Hypothalamus (tissue), 51 donors: ENCODE measurements at places on chromosomes 6 and 20.

GRCh38 chr6:960356-960755 lies 267.4 kb upstream of the EXOC2 start:
- DNase-seq, result no peak

DNA sequence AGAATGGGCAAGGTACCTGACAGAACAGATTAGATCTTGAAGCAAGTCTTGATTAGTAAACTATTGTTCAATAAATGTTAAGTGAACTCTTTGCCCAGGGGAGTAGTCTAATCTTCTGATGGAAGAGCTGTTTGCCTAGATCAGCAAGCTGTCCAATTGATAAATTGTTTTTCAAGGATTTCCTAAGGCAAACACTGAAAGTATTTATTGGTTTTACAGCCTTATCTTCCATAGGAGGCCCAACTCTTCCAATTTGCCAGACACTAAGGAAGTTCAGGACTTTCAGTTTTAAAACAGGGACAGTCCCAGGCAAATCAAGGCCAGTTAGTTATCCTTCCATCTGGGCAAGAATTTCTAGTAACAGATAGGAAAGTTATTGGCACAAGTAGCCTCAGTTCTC lies 1.8 kb upstream of the C6orf163 start:
- no peak for DNase-seq

DNA sequence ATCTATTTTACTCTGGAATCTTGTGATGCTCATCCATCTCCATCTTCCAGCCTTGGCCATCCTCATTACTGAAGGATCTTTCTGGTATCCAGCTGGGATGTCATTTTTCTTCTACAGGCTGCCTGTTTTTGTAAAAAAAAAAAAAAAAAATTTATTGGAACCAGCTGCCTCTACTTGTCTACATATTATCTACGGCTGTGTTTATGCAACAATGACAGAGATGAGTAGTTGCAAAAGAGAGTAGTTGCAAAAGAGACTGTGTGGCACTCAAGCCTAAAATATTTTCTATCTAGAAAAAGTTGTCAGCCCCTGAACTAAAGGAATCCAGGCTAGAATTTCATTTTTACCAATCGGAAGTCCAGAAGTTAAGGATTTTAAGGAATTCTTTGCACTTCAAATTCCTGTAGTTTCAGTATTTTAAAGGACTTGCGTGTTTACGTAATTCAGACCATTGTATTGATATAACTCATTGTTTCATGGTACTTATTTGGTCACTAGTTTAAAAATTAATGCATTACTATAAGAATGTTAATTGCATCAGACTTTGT lies 38.6 kb upstream of the PLCG1 start:
- DNase-seq, result no peak

- DNase-seq, result no peak
Observed at GRCh38 chr20:44431118-44431501, 44.6 kb upstream of the TTPAL start.

DNA sequence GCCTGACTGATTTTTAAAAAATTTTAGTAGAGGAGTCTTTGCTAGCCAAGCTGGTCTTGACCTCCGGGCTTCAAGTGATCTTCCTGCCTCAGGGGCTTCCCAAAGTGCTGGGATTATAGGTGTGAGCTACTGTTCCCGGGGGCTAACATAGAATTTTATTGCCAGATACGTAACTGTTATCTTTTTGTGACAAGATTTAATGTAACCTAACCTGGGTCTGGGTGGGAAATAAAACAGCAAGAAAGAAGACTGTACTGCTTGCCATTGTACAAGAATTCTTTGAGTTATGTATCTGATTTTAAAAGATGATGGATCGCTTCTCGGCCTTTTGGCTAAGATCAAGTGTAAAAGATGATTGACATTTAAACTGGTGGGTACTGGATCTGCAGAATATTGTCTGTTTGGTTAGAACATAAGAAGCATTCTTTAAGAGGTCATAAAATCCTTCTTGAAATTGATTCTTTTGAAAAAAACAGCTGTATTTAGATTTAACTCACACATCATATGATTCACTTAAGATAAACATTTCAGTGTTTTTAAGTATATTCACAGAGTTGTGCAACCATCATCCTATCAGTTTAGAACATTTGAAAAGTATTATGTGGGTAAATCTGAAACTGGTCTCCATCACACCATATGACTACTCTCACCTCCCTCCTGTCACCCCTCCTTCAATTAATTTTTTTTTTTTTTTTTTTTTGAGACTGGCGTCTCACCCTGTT lies 21.6 kb downstream of the TPX2 start:
- DNase-seq, result no peak

DNA sequence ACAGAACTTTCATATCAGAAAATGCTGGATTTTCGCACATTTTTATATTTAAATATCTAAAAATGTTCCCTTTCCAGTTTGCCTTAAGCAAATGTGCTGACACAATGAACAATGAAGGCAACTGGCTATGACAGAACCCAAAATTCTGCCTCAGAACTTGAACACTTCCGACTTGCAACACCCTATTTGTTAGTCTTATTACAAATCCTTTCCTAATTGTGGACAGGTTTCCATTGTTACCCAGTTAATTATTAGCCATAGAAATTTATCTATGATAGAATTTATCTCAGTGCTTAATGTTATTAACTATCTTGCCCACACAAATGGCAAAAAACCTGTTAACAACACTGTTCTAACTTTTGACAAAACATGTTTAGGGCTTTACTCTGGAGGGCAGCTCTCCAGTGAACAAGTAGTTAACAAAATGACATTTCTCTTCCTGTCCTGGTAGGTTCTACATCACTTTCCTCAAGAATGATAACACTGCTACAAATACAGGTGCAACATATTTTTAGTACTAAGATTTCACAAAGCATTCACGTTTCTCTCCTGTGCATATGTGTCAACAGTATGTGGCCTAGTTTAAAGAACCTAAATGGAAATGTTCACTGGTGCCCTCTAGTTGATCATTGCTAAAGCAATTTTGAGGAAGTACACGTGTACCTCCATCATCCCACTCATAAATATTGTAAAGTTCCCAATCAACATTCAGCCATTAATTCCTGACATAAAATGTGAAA lies 58.4 kb downstream of the HIVEP2 start:
- DNase-seq, result no peak

- DNase-seq, result no peak
Observed at GRCh38 chr6:88548891-88549505, 382.9 kb upstream of the CNR1 start.

DNA sequence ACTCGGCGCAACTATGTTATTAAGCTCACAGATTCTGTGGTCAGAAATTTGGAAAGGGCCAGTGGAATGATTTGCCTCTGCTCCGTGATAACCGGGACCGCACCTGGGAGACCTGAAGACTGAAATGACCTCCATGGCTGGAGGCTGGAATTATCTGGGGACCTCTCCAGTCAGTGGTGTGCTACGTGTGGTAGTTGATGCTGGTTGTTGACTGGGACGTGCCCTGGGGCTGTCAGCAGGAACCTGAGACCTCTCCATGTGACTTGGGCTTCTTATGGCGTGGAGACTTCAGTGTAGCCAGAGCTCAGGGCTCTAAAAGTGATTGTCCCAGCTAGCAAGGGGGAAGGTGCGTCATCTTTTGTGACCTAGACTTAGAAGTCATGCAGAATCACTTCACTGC lies 50.3 kb downstream of the CHMP4B start:
- DNase-seq, result no peak

DNA sequence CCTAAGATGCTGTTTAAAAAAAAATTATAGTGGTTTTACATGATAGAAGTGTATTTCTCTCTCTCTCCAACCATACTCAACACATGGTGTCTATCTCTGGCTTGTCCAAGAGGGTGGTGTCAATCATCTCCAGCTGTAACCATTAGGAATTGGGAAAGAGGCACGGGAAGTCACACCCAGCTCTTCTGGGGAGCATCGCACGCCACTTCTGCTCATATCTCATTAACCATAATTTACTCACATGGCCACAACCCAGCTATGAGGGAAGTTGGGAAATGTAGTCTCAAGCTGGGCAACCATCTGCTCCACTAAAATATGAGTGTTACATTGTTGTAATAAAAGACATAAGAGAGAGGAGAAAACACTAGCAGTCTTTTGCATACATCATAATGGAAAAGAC lies 30.4 kb upstream of the TSHZ2 start:
- no peak for DNase-seq

GRCh38 chr6:113634352-113635163 lies 222.6 kb upstream of the MARCKS start:
- DNase-seq, result no peak

DNA sequence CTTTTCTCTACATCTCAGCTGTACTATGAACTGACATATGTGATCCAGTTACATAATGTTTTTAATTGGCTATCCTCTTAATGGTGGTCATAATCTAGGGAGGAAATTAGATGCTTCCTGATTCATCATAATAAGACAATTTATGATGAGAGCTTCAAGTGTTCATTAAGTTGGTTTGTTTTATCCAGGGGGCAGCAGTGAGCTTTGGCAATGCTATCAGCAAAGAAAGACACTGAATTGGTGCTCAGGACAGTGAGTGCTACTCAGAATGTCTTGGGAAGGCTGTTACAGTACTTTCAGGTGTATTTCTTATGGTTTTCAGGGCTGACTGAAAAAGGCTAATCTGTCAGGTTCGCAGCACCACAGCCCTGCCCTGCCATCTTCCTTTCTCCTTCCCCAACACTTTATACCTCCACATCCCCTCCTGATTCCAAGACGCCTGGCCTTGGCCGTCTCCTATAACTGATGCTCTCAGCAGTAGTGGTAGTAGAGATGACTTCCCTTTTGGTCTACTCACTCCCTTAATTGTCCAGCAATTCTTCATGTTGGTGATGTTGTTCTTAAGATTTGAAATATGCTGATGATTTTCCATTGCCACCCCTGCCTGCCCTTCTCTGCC lies 67.0 kb upstream of the TNFAIP3 start:
- no peak for DNase-seq

GRCh38 chr6:73766040-73766439 lies 70.0 kb downstream of the CD109 start:
- DNase-seq, result no peak

- DNase-seq, result no peak
Observed at GRCh38 chr20:48826883-48827771, 672 bp downstream of the PREX1 start.

GRCh38 chr6:24322924-24323323 lies 34.9 kb downstream of the DCDC2 start:
- no peak for DNase-seq
